ENCODE measurements at places on chromosomes 12 and 14.

- DNase-seq: no peak
These were observed 10.7 kb downstream of the CIPC start for GRCh38 chr14:77108753-77109152.

DNA sequence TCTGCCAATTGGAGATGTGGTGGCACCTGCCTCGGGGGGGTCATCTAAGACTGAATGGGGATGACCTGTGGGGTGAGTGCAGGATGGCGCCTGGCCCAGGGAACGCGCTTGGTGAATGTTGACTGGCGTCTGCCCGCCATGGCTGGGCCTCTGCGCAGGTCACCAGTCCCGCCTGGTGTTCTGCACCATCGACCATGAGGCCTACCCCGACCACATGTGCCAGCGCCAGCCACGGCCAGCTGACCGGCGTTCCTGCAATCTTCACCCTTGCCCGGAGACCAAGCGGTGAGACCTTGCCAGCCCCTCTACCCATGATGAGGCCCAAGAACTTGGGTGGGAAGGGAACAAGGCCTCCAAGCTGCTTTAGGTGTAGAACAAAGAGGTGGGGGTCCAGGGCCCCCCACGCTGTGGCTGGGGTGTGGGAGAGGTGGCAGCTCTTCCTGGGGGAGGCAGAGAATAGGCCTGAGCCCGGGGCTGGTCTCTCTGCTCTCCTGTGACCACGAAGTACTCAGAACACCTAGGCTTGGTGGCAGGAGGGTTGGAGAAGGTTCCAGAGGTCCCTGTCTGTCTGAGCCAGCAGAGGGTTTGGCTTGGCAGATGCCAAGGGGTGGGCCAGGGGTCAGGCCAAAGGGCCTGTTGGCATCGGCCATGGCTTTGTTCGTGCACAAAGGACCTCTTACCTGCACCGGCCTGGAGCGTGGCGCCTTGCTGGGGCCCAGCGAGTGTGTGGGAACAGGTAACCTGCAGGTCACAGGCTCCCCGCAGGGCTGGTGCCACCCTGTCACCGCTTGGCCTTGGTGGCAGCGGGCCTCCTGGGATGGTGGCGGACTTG is 15.4 kb downstream of the PAPLN start:
- no peak for DNase-seq

GRCh38 chr12:49273726-49274395 is 9.0 kb downstream of the TUBA1C start:
- no peak for DNase-seq

DNA sequence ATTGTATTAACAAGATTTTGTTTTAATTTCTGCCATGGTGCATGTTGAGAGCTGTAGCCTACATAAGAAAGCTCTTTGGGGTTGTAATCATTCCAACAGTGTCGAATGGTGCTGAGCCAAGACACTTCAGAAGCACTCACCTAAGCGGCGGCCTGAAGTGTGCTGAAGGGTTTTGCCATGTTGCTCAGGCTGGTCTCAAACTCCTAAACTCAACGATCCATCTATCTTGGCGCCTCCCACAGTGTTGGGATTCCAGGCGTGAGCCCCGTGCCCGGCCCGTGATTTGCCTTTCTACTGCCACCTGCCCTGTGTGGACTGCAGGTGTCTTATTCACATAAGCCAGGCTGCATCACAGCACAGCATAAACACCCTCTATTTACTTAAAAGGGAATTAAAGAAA is 48.9 kb downstream of the AMN start:
- no peak for DNase-seq

GRCh38 chr12:119808441-119808840 is 68.7 kb downstream of the CIT start:
- DNase-seq: no peak

DNA sequence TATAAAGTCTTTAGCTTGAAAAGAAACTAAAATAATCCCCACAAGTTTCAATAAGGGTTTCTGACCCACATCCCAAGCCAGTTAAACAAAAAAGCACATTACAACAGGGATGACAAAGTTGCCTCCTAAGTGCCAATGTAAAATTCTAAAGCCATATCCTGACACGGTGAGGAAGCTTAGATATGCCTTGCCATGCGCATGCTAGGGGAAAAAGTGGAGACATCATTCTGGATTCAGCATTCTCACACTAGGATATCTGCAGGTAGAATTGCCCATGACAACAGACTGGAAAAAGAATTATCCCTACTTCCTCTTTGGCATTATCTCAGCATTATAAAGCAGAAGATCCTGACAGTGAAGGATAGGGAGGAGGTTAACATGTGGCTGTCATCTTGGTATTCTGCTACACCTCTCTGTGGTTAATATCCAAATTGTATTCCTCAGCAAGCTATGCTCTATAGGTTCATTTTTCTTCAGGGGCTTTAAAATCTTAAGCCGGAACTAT is 4.9 kb downstream of the DUSP6 start:
- no peak for DNase-seq

DNA sequence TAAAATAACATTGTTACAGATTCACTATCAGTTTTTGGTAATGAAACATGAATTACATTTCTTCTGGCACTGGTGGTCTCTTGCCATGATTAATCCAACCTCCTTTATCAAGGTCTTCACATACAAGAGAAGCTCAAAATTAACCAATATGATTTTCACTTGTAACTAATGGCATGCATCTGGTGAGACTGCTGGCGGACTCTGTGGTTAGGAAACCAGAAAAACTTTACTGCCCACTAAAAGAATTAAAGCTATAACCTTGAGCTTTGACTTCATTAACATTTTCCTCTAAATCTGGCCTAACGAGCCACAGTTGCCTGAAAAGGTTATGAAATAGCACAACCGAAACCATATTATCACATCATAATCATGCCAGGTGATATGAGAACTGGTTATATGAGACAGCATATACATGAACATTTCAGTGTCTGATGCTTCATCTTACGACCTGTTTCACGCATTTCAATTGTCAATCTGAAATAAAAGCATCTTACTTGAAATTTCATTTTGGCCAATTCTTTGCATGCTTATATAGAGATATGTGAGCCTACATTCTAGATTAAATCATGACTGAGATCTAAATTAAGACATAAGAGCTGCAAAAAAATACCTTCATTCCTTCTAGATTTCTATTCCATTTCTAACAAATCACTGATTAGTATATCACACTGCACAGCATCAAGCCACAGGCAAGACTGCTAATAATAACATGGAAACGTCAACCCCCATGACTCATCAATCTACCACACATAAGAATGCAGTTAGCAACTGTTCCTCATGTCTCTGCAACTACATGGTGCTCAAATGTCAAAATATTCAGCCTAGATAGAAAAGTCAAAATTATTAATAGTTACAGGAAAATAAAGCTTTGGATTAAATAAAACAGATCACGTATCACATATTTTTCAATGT is 89.3 kb downstream of the OSBPL8 start:
- no peak for DNase-seq

DNA sequence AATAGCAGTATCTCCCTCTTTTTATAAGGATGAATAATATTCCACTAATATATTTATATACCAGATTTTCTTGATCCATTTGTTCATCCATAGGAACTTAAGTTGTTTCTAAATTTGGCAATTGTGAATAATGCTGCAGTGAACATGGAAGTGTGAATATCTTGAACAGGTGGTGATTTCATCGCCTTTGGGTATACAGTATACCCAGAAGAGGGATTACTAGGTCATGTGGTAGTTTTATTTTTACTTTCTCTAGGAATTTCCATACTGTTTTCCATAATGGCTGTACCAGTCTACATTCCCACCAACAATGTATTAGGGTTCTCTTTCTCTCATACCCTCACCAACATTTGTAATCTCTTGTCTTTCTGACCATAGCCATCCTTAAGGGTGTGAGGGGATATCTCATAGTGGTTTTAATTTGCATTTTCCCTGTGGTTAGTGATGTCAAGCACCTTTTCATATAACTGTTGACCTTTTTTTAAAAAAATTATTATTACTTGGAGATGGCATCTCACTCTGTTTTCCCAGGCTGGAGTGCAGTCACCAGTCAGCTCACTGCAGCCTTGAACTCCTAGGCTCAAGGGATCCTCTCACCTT is 20.5 kb downstream of the PPHLN1 start:
- DNase-seq: no peak

- no peak for DNase-seq
These were observed 13.2 kb downstream of the ATF7 start for GRCh38 chr12:53612978-53613377.

DNA sequence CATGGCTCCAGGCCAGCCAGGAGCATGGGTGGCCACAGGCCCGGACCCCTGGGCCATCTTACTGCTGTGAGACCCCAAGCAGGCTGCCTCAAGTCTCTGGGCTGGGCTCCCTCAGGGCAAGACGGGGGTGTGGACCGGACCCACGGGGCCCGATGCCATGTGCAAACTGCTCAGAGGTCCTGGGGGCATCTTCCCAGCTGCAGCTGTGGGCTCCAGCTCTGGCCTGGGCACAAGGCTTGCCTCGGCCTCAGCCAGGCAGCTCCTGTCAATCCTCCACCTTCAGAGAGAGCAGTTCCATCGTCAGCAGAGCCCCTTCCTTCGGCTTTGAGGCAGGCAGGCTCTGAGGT is 12.4 kb upstream of the GPR132 start:
- no peak for DNase-seq

DNA sequence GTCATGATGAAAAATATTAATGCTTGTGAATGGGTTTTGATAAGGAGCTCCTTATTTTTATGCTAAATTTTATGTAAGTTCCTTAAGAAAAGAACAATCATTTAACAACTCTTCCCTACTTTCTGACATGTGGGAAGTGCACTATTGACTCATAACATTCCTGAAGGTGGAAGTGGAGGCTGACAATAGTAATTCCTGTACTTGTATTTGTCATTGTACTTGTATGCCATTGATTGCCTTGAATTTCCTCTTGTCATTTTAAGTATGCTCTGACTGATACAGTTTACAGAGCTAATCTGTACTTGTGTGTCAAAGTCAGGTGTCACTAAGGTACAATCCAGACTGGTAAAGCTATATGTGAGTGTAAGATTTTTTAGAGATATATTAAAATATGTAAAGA is 440.0 kb downstream of the SLC16A7 start:
- no peak for DNase-seq

DNA sequence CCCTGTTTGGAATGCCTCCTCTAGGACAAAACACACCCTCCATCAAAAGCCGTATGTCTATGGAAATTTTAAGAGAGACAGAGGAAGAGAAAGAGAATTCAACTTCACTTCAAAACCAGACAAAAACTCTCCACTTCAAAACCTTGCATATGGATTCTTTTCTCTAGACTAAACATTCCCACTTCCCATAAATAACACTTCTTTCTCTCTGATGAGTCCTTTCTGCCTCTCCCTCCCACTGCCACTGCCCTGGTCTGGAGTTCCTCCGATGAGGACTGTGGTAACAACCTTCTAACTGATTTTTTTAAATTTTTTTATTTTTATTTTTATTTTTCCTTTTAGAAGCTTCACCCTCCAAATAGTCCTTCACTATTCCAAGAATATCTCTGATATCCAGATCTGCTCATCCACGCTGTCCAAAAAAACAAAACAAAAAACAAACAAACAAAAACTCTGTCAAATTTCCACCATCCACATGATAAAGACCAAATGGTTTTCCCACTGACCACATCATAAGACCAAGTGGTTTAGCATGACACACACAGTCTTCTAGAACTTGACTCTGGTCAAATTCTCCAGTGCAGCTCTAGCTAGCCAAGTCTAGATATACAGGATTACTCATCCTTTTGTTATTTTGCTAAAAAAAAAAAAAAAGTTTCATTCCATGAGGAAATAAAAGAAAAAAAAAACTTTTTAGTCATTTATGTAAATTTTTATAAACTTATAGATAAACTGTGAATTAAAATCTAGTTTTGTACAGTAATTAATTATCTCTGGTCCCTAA is 256.0 kb downstream of the PPFIA2 start:
- no peak for DNase-seq

- no peak for DNase-seq
These were observed 51.2 kb downstream of the GLRX5 start for GRCh38 chr14:95585953-95586620.

- DNase-seq: no peak
These were observed 47.4 kb downstream of the CHST11 start for GRCh38 chr12:104504146-104504545.

GRCh38 chr12:2494486-2495192 is 300.1 kb upstream of the FKBP4 start:
- DNase-seq: no peak

DNA sequence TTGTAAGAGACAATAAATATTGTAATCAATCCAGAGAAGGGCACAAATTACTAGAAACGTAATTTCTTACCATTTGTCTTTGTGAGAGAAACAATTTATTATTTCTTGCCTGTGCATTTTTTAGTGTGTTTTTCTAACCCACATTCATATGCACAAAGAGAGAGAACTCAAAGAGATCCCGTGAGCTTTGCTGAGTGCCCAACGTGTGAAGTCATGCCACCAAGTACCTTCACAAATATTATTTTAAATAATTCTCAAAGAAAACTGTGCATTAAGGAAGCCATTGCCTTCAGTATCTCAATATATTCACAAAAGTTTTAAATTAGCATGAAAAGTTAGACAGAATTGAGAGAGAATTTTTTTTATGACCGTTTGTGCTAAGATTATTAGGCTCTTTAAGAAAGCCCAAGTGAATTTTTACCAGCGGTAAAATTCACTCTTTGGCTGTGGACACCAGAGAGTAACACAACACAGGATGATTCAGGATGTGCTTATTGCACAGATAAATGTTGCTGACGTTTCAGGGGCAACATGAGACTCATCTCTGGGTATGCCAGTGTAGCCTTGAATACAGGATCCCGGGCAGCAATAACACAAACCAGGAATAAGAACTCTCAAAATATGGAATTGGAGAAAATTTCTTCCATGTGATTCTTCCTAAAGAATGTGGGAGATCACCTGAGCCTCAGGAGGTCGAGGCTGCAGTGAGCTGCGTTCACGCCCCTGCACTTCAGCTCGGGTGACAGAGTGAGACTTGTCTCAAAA is 2.9 kb downstream of the ARHGDIB start:
- DNase-seq: no peak

- no peak for DNase-seq
These were observed 231.2 kb downstream of the CHST11 start for GRCh38 chr12:104687823-104688573.

- DNase-seq: no peak
These were observed 370.9 kb downstream of the TMEM132D start for GRCh38 chr12:129532707-129533499.

GRCh38 chr14:94380225-94381148 is 7.9 kb downstream of the SERPINA1 start:
- no peak for DNase-seq

DNA sequence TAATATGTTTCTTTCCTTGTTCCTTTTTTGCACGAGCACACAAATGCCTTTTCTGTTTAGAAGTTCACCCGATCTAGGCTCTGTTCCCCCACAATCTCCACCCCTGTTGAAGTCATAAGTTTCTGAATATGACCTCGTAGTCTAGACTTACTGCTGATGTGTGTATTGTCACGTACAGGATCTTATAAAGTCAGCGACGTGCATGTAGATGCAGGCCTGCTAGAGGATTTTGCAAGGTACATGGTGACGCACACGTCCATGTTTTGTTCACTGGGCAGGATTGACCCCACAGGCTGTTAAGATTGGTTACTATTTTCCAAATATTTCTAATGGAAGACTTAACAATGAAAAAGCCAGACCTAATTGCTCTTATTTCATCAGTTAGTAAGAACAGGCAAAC is 46.2 kb upstream of the CCDC91 start:
- DNase-seq: no peak

GRCh38 chr12:57227315-57228115 is 2.0 kb upstream of the SHMT2 start:
- DNase-seq: no peak
